T-helper 22 cell (primary cell): ENCODE measurements at places on chromosomes 2 and 18.

GRCh38 chr18:8901019-8901418 is 195.7 kb downstream of the MTCL1 start:
- no peak for DNase-seq

- DNase-seq, result no peak
These were observed at the start of gene GPR17 for GRCh38 chr2:127645395-127646291. GPR17 (plus strand) TSS chr2:127646153; CDS start chr2:127650736, 4,583 bp downstream.

DNA sequence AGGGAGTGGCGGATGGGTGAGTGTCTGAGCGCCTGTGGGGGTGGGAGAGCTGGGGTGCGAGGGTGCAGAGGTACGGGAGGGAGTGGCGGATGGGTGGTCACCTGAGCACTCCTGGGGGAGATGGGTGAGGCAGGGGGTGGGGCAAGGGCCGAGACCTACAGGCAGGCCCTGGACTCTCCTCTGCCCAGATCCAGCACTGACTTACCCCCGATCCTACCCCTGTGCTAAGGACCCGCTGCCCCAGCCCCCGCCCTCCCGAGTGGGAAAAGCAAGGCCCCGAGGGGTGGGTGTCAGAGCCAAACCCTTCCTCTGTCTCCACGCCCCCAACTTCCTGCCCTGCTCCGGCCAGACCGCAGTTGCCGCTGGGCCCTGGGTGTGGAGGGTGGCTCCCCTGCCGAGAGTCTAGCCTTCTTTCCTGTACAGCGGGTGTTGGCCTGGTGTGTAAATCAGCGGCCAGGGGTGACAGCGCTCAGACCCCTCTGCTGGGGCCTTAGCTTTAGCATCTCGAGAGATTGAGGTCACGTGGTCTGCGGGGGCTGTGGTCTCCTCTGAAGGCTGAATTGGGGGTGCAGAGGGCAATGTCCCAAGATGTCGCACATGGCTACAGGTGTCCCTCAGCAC is 12.5 kb downstream of the BOK start:
- DNase-seq, result no peak

DNA sequence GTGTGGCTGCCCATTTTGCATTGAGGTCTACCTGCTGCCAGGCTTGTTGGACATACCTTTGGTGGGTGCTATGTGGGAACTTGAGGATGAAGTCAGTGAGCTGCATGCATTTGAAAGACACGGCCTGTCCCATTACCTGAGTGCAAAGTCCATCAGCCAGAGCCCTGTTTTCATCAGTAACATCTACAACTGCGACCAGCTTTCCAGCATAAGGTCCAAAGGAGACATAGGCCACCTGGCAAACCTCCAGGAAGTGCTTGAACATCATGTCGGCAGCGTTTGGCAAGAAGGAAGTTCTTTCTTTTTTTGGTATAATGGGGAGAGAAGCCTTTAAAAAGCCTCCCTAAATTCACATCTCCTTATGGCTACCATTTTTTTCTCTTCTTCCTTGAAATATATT is 143.1 kb downstream of the FAM161A start:
- no peak for DNase-seq

GRCh38 chr18:38025433-38026038 is 459.9 kb upstream of the CELF4 start:
- DNase-seq, result no peak

DNA sequence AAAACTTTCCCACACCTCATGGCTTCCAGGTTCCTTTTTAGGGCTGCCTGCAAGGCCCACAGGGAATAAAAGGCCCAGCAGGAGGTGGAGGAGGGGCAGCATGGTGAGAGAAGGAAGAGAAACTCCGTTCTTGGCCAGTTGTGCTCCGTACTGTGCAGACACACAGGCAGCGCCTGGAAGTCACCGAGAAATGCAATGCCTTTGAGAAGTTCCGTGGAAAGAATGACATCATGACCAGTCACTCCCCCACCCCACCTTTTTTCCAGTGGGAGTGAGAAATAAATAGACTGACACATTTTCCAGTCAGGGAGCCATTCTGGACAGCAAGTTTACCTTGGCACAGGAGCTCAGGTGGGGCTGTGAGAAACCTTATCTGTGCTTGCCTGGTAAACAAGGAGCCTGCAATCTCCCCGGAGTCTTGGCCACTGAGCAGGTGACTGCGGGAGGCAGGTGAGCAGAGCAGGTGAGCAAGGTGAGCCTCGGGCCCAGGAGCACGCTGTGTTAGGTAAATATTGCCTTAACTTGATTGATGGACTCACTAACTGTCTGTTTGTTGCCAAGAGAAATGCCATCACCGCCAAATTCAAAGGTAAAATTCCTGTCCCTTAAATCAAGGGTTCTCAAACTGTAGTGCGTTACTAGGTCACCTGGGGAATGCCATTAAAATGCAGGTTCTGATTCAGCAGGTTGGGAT is 13.5 kb upstream of the LBH start:
- no peak for DNase-seq
